ENCODE measurements at places on chromosomes 5 and 9.
A peak's percentile ranks its signal among the peaks of the same experiment; 100 is the strongest.

GRCh38 chr9:92767066-92768054 is 2.7 kb upstream of the BICD2 start:
- no peak for DNase-seq

- no peak for DNase-seq
Observed at GRCh38 chr5:130601-131131, 38.7 kb downstream of the PLEKHG4B start.

DNA sequence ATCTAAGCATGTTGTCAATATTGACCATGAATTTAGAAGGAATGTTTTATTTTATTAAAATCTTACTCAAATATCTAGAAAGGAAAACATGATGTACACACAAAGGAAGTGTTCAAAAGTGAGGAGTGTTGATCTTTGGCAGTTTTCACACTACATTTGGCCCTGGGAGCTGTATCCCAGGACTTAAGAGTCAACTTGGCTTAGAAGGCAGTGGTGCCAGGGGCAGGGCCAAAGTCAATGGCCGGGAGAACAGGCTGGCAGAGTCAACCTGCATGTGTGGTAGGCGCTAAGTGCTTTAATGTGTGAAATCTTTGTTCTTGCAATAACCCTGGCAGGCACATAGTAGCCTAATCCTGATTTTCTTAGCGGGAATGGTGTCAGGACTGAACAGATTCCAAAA is 228.4 kb downstream of the TENT4A start:
- no peak for DNase-seq

GRCh38 chr9:127692071-127692470 is 14.7 kb upstream of the CFAP157 start:
- no peak for DNase-seq

DNA sequence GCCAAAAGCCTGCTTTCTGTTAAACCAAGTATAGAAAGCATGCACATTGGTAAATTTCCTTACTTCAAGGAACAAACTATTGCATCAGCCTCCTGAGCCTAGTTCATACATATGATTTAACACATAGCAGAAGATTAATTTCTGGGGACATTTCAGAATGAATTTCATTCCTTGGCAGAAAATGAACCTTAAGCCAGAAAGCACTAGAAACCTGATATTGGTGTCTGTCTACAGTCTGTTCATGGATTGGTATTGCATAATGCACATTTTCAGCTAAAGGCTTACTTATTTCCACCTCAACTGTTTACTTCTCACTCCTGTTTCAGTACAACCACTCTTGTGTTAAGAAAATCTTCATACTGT is 1471.8 kb upstream of the NUDT12 start:
- DNase-seq: no peak

DNA sequence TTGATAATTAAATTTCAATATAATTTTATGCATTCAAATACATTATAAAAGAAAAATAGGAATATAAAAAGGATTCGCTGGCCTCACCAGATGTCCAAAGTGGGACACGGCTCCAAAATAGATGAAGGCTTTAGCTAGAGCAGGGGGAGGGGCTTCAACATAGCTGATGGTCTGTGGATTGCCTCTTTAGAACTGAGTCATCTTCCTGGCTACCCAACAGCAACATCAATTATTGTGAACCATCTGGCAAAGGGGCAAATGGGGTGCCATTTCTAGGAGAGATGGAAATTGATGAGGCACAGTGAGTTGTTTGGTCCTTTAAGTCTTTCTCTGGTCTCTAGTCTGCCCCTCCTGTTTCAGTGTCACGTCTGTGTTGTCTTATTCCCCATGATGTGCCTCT is 44.2 kb upstream of the CD180 start:
- DNase-seq: no peak

DNA sequence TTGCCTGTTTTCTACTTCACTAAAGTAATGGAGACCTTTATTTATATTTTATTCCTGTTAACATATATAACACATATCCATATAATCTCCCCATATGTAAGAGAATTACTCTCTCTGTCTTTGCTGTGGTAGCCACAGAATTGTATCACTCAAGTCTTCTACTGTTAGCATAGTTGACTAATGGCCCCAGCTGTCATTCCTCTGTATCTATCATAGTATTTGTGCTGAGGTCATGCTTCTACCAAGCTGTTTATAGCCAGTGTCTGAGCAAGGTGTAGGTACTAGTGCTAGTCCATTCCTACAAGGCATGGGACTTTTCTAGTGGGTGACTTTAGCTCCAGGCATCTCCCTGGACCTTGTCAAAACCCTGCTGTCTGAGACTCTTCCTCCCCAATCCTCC is 244.1 kb downstream of the KIAA0825 start:
- no peak for DNase-seq

DNA sequence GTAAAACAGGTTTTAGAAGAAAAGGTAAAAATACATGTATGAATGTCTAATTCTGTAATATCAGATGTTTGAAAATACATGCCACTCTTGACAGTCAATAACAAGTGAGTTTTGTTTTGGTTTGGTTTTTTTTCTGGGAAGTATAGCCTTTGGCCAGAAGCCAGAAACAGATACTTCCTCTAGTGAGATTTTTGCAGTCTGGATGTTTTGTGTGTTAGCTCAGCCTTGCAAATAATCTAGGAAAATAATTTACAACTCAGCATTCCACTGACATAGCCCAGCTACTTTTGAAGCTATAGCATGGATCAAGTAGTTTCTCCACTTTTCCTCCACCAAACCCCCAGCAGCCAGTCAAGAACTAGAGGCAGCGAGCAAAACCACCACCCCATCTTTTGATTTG is 56.7 kb downstream of the SLC1A1 start:
- no peak for DNase-seq

GRCh38 chr9:78035383-78035993 is 3.9 kb upstream of the GNAQ start:
- DNase-seq: peak; percentile 61

- no peak for DNase-seq
Observed at GRCh38 chr5:4078544-4078943, 482.9 kb downstream of the IRX1 start.

DNA sequence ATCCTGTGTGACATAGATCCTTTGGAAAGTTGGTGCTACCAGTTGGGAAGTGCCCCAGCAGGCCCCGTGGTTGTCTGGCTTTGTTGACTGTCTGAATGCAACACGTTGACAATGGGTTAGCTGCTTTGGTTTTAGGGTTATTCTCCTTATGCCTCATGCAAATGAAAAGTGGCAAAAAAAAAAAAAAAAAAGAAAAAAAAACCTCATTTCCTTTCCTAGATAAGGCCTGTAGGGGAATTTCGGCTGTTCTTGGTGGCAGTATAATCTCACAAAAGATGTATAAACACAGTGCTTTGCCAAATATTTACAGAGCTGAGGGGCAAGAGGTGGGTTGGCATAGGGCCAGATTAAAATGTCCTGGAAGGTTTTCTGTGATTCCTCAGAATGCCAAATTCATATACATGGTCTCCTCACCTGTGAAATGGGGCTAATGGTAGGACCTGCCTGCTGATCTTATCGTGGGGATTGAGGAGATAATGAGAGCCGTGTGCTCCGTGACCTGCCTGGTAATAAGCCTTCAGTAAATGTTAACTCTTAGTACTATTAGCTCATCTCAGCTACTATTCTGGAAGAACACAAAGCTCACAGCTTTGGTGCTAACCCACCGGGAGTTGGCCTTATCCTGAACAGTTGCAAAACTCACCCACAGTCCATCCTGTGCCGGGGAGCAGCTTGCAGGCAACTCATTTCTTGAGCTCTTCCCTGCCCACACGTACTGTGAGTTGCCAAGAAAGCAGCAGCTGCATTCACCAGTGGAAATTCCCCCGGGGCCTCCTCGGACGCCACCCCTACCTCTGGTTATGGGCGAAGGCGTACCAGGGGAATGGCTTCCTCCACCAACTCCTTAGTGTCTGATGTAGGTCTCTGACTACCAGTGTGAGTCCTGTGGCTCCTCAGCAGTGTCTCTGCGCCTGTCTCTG is 220.3 kb downstream of the NR3C1 start:
- DNase-seq: no peak

GRCh38 chr5:36641431-36641830 is 35.0 kb downstream of the SLC1A3 start:
- no peak for DNase-seq

DNA sequence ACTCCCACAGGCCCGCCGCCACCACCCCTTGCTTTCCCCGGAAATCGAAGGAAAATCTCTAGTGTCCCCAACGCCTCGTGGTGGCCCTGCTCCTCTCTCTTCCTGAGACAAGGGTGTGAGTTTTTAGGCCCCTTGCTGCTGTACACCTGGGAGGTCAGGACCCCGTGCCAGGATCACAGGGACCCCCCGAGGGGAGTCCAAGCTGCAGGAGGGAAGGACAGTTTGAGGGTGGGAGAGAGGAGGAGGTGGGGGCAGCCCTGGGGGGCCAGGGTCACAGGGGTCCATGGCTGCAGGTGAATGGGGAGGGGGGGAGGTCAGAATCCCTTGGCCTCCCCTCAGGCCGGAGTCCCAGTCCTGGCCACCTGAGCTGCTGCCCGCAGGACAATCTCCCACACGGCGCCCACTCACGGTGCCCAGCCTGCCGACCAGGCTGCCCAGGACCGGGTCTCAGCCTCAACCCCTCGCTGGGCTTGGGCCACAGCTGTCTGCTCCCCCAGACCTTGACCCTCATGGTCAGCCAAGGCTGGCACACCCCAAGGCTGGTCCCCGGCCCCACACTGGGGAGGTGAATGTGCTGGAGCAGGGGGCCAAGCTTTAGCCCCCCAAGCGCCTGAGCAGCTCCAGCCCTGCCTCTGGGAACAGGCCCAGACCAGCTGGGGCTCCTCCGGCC is 19.9 kb downstream of the TPPP start:
- DNase-seq: no peak

- no peak for DNase-seq
Observed at GRCh38 chr9:125532412-125532811, 174.6 kb downstream of the MAPKAP1 start.

DNA sequence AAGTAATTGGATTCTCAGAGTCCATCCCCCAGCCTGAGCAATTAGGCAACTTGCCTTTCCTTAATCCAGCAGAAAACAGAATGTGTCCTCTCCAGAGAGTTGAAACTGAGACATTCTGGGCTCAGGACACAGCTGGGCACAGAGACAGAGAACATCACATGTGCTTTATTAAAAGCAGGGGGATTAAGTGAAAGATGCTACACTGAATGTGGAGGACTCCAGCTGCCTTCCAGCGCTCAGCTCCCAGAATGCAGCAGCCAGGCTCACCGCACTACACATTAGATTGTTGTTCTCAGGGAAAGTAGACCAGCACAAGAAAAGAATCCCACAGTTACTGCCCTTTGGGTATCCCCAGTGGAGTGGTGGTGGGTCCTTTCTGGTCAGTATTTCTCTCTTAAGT is 141.6 kb upstream of the IL12B start:
- no peak for DNase-seq

- no peak for DNase-seq
Observed at GRCh38 chr9:116115761-116116353, 37.7 kb upstream of the PAPPA start.

DNA sequence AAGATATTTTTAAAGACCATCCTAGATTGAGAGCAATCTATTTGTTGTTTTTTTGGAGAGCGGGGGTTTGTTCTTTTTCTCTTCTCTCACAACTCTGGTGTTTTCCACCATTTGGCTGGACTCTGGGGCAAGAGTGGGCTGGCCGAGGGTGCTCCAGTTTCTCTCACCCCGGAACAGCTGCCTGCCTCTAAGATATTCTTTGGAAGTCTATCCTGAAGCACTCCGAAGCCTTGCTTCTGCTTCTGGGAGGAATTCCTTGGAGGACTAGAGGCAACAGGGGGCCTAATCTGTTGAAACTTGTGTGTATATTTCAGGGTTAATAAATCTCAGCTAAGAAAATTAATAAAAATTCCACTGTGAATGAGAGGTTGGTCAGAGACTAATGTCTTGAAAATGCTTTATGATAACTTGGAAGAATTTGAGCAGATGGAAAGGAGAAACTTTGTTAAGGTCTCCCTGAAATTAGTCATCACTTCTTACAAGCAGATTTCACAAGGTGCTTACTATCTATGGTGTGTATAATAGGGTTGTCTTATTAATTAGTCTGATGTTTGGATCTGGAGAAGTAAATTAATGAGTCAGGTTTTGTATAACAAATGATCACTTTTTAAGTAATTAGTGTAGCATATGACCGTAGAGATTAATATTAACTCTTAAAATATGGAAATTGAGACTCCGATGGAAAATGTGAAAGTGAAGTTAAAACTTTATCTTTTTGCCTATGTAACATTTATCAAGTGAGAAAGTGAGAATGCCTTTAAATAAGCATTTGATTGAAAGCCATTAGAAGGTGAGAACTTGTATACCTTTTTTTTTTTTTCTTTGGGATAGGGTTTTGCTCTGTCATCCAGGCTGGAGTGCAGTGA is 4.0 kb downstream of the MAN2A1 start:
- DNase-seq: no peak

DNA sequence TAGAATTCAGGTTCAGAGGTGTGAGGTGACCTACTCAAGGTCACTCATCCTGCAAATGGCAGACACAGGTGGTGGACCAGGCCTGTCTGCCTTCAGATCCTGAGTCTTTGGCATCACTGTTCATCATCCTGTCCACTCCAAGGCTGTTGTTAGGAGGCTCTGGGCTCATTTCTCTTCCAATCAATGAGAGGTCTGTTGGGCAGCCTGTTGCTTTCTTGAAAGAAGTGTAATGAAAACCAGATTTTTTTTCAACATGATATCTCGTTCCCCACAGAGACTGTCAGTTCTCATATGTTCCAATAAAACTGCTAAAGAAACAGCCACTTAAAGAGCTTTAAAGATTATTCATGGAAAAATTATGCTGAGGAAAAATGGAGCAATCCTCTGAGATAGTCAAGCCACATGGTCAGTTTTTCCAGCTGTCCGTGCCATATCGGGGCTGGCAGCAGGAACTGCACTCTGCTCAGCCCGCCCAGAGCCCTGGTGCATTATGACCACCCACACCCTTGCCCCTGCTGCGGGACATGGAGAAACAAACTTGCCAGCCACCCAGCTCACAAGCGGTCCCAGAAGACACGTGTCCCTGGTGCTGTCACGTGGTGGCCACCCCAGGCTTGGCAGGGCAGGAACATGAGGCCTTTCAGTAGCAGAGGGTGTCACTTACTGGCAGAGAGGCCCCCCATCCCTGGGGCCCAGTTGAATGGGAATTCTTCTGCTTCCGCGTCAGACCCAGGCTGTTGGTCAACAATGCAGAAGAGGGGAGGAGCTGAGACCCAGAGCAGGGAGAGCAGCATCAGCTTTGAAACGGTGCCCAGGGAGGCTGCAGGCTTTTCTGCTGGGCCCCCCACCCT is 63.7 kb upstream of the ANGPTL2 start:
- DNase-seq: no peak

DNA sequence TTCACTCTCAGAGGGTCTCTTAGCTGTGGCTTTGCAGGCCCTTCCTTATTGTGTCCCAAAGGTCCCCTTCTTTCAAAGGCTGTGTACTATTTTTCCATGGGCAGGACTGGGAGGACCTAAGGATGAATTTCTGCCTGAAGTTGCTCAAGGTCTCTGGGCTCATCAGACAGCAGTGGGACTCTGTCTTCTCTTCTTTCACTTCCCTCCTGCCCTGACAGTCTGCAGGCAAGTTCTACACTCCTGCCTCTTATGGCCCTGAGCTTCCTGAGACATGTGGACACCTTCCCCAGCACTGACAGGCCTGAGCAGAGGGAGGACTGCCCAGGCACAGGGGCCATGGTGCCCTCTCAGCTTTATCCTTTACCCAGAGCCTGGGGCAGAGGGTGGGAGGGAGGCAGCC is 14.8 kb downstream of the ENHO start:
- DNase-seq: no peak

Data from COR-L47 (cell line).